Smooth muscle cell of the umbilical artery (primary cell): ENCODE measurements at places on chromosomes 2 and 18. TPM values are rescaled to one million over a fixed set of nuclear protein-coding genes. Genes with fewer than 3 reads are reported as not detected.

Gene LOXL3
- 87.4 and 203 TPM in 2 replicates for total RNA-seq

Gene MARCHF4
- total RNA-seq = 1.5 and 10.8 TPM in 2 replicates

Gene CELF4
- total RNA-seq = not detected in 2 replicates

Gene ANKRD44
- total RNA-seq = 10.4 and 11.0 TPM in 2 replicates

Gene ANXA4
- total RNA-seq = 19.0 and 30.7 TPM in 2 replicates

Gene CYBRD1
- total RNA-seq = 144 and 156 TPM in 2 replicates

Gene CRYGD
- total RNA-seq = not detected in 2 replicates

Gene SIX3
- total RNA-seq = not detected in 2 replicates
